Central memory CD4-positive, alpha-beta T cell (primary cell): ENCODE measurements at places on chromosomes 16 and 17.

GRCh38 chr17:18916816-18917500 lies 35.0 kb upstream of the SLC5A10 start:
- no peak for DNase-seq

GRCh38 chr17:8696906-8697305 lies 47.7 kb downstream of the CCDC42 start:
- no peak for DNase-seq

DNA sequence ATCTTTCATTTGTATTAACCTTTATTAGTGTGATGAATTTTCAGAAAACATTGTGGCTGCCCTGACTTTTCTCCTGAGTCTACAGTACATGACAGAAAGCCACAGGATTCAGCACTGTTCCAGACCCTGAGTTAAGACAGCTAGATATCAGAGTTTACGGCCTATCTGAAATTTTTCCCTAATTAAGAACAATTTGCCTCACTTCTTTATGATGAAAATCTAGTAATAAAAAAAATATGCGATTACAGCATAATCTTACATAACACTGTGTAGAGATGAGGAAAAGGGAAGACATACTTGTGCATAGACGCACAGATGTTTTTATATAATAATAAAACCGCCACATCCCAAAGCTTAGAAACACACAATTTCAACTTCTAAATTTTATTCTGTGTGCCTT lies 7.3 kb downstream of the SPOP start:
- DNase-seq = no peak

GRCh38 chr17:67707442-67707841 lies 10.3 kb upstream of the NOL11 start:
- no peak for DNase-seq

DNA sequence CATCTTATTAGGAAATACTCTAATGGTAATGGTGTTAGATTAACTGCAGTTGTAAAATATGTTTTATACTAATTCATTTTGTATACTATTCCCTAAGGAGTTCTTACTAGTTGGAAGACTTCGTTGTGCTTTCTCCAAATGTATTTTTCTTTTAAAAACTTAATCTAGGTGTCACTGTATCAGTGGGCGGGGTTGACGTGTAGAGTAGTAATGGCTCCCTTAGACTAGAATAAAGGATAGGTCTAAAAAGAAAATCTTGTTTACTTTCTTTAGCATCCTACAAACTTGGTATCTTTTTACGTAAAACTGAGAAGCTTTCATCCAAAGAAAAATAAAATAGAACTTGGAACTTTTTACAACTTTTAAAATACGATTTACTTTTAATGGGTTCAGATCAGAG lies 55.0 kb upstream of the MRC2 start:
- no peak for DNase-seq

- no peak for DNase-seq
These were observed 159.1 kb downstream of the UTP18 start for GRCh38 chr17:51419476-51419875.

DNA sequence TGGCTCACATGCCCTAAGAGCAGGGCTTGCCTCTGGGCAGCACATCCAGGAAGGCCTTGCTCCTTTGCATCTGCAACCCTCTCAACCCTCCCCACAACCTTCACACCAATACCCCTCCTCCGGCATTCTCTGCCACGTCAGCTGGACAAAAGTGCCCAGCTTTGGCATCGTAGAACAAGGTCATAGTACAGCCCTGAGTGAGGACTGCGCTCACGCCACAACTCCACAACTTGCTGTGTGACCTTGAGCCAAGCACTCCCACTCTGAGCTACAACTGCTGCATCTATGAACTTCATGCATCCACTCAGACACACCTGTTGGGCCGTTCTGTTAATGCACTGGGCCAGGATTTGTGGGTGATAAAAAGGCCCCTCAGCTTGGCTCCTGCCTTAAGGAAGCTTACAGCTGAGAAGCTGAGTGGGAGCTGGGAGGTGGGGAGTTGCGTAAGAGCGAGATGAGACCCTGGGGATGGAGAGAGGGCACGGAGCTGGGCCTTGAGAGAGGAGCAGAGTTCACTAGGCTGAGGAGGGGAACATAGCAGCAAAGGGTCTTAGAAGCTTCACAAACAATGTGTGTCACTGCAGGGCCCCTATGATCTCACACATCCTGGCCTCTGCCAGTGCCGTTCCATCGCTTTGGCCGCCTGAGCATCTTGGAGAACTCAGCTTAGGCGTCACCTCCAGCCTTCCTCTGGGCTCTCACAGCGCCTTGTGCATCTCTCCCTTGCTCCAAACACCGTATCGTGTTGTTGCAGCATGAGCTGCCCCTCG lies 8.6 kb upstream of the MRC2 start:
- DNase-seq = no peak

GRCh38 chr16:14215941-14216340 lies 144.8 kb downstream of the MRTFB start:
- no peak for DNase-seq

GRCh38 chr17:41519501-41520224 lies 973 bp upstream of the KRT15 start:
- no peak for DNase-seq

- no peak for DNase-seq
These were observed 84.2 kb downstream of the HELZ start for GRCh38 chr17:67160791-67161190.

GRCh38 chr16:57349212-57350031 lies 9.2 kb upstream of the CCL22 start:
- no peak for DNase-seq

GRCh38 chr16:25390761-25391160 lies 133.1 kb upstream of the ZKSCAN2 start:
- DNase-seq = no peak

- no peak for DNase-seq
These were observed 17.1 kb upstream of the SREBF1 start for GRCh38 chr17:17853811-17854447.

- DNase-seq = no peak
These were observed 17.0 kb upstream of the DNASE1 start for GRCh38 chr16:3637371-3637923.

GRCh38 chr17:7004398-7005253 lies 7.8 kb upstream of the RNASEK start:
- DNase-seq = peak; percentile 71

- no peak for DNase-seq
These were observed 3.1 kb downstream of the TPPP3 start for GRCh38 chr16:67389911-67390815.

DNA sequence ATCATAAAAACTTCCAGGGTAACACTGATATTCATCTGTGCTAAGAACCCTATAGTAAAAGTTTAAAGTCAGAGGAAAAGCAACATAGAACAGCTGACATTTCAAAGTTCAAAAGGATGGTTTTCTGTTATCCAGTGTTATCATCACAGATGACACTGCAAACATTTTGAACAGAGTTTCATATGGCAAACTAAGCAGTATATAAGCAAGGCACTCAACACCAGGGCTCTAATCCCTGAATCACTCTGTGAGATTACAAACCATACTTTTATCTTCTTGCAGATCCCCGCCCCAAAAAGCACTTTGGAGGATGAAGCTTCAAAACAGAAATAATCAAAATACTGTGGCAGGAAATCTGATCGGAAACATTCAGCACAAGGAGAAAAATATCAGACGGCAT lies 508.2 kb upstream of the KIF2B start:
- DNase-seq = no peak

- DNase-seq = no peak
These were observed 843.7 kb downstream of the CDH11 start for GRCh38 chr16:64278196-64278595.

DNA sequence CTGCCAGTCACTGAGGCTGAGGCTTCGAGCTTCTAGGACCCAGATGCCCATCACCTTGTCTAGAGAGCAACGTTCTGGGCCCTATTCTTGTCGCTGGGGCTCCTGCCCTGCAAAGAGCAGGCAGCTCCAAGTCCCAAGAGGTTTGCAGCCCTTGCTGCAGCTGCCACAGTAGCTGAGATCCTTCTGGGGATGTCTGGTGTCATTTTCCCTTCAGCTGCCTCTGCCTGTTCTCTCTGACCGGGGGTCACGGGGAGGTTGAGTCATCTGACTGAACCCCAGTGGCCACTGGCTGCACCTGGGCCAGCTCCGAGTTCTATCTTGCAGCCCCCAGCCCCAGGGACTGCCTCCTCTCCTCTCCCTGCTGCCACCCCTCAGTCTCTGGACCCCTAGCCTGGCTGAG lies 4.9 kb downstream of the WSCD1 start:
- DNase-seq = no peak

DNA sequence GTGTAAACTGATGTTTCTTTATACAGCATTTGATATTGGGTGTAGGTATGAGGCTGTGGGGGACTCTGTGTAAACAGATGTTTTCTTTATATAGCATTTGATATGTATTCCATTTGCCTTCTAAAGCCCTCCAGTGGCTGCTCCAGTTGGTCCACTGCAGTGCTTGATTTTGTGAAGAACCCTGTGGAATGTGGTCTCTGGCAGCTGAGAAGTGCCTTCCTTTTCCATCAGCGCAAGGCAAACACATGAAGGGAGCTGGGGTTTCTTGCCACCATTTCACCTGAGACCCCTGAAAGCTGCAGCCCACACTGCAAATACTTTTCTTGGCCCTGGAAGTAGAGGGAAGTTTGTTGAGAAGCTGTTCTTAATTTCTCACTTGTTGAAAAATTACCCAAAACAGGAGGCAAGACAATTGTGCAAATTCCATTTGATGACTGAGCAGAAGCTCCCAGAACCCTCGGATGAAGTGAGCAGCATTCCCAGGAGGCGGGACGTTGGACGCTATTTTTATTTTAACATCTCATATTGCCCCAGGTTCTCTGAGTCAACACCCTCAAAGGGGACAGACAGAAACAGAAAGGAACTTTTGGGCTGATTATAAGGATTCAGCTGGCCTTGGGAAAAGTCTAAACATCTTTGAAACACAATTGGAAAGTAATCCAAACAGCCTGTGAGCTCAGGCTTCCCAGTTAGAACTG lies 158.5 kb upstream of the RPH3AL start:
- DNase-seq = no peak

DNA sequence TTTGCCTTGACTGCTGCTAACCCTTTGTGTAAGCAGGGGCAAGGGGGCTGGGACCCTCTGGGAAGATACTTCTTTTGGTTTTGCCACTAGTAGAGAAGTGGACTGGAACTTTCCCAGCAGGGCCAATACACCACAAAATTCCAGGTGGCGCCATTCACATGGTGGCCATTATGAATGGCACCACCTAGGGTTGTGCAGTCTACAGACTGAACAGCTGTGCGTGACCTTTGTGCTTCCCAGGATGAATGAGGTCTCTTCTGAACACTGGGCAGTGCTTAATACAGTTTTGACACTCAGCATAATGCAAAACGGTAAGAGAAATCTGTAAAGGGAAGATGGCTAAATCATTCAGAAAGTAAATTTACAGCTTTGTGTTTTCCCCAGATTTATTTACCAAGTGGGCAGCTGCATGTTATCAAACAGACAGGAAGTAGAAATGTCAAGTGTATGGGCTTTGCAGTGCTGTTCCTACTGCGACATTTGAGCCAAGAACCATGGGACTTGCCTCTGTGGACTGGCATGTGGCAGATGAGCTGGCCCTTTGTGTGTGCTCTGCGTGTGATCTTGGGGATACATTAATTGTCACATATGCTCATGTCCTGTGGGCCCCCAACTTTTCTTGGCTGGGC lies 9.2 kb downstream of the SYT17 start:
- no peak for DNase-seq

DNA sequence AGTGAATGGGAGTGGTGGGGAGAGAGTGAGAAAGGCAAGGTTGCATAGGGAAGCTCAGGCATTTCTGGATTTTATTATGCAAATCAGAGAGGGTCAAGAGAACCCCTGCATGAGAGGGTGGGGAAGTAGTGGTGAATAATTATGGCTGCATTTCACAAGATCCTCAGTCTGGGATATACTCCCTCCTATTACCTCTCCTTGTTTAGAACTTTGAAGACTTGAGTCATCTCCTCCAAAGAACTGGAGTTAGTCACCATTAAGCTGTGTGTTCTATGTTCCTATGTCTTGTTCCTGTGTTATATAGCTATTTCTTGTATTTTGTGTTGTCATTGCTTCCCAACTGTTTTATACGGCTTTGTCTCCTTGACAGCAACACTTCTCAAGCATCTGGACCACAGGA lies 18.4 kb downstream of the SOX9 start:
- no peak for DNase-seq

DNA sequence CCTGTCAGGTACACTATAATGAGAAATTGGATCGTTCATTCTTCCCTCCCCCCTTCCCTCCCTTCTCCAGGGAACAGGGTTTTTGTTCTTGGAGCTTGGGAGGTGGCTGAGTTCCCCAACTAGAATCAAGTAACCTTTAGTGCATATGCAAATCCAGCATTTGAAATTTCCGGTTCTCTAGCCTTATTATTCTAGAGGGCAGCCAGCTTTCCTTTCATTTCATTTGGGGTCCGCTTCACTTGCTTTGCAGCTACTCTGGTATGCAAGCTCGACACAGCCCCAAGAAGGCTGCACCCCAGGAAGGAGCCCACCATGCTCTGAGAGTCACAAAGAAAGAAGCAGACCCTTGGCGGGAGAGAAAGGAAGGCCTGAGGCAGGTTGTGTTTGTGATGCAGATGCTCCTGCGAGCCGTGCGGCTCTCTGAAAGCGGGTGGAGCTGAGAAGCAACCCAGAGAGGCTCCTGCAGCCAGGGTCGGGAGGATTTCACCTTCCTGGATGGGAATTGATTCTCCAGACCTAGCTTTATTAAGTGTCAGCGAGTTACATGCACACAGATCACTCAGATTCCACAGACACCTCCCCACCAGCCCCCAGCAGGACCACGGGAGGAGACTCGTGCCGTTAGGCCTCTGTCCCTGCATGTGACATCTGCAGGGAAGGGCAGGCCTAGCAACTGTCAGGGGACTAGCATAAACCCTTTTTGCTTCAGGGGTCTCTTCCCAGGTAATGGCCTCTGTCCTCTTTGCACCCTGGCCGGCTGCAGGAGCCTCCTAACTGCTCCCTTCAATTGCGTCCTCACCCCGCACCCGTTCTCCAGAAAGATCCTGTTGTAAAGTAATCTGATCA lies 34.5 kb downstream of the PMM2 start:
- DNase-seq = no peak

DNA sequence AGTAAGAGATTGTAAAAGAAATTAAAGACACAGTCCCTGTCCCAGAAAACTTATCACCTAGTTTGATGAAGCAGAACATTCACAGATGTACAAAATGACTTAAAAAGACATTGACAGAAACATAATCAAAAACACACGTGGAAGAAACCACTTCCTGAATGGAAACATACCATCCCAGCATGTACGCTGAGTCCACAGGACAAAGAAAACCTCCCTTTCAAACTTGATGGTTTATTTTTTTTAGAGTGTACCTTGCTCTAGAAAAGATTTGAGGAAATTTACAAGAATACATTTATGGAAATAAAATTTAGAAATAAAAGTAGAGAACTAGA lies 140.9 kb downstream of the PMP22 start:
- DNase-seq = no peak

GRCh38 chr17:64053101-64053500 lies 32.7 kb upstream of the ICAM2 start:
- DNase-seq = no peak

DNA sequence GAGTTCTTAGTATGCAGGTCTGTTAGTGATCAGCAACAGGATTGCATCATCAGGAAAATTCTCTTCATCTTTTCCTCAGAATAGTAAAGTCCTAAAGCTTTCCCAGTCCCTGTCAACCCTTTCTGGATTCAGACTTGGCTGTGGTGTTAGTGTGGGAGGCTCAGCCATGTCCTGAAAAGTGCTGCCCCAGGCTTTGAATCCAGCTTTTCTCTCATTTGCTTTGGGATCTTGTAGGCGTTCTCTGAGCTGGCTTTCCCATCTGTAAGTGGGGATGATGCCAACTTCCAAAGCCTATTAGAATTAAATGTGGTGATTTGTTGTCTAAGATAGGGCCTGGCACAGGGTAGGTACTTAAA lies 3.0 kb downstream of the ALKBH5 start:
- DNase-seq = no peak
